ENCODE measurements at places on chromosomes 1 and 21. TPM values are rescaled to one million over a fixed set of nuclear protein-coding genes. Genes with fewer than 3 reads are reported as not detected.

Gene RAP1GAP
- total RNA-seq = 62.4 TPM

DNA sequence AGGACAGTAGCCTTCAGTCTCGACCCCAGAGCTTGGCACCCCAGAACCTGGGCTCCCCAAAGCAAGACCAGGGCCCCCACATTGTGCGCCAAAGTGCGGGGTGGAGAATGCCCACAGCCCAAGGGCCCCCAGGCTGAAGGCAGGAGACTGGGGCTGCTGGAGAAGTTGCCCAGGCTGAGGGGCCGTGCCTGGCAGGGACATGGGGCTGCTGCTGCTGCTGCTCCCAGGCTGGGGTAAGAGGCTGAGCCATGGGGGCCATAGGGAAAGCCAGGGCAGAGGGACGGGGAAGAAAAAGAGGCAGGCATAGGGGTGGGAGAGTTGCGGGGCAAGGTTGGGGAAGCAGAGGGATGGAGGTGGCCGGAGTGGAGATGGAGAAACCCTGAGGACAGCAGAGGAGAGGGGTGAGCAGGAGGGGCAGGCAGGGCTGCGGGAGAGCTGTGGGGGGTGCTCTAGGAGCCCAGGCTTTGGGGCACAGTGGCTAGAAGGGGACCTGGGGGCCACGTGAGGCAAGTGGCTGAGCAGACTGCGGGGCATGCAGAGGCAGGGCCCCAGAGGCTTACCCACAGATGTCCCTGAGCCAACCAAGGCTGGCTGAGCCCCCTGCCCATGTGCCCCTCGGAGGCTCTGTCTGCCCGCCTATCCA, 18.9 kb downstream of the SLC27A3 start:
- peak; percentile 54 for DNase-seq

- no peak for DNase-seq
These were observed 48.8 kb downstream of the ZFYVE9 start for GRCh38 chr1:52190500-52191252.

- no peak for DNase-seq
These were observed 624 bp downstream of the SLC41A1 start for GRCh38 chr1:205812271-205812877.

- no peak for DNase-seq
These were observed 18.7 kb upstream of the PEX10 start for GRCh38 chr1:2431103-2431502.

- no peak for DNase-seq
These were observed 136.5 kb downstream of the FGGY start for GRCh38 chr1:59433440-59433813.

All from upper lobe of right lung (tissue), 1 donor.